ENCODE measurements at places on chromosomes 5 and 9.

DNA sequence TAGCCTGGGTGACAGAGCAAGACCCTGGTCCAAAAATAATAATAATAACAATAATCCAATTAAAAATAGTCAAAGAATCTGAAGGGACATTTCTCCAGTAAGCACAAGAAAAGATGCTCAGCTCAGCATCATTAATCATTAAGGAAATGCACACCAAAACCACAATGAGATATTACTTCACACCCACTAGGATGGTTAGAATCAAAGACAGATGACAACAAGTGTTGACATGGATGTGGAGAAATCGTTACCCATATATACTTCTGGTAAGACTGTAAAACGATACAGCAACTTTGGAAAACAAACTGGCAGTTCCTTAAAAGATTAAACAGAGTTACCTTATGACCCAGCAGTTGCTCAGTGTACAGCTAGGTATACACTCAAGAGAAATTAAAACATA lies 5.3 kb upstream of the FANCG start:
- no peak for DNase-seq

GRCh38 chr5:31853398-31854135 lies 214.6 kb downstream of the PDZD2 start:
- DNase-seq = no peak

DNA sequence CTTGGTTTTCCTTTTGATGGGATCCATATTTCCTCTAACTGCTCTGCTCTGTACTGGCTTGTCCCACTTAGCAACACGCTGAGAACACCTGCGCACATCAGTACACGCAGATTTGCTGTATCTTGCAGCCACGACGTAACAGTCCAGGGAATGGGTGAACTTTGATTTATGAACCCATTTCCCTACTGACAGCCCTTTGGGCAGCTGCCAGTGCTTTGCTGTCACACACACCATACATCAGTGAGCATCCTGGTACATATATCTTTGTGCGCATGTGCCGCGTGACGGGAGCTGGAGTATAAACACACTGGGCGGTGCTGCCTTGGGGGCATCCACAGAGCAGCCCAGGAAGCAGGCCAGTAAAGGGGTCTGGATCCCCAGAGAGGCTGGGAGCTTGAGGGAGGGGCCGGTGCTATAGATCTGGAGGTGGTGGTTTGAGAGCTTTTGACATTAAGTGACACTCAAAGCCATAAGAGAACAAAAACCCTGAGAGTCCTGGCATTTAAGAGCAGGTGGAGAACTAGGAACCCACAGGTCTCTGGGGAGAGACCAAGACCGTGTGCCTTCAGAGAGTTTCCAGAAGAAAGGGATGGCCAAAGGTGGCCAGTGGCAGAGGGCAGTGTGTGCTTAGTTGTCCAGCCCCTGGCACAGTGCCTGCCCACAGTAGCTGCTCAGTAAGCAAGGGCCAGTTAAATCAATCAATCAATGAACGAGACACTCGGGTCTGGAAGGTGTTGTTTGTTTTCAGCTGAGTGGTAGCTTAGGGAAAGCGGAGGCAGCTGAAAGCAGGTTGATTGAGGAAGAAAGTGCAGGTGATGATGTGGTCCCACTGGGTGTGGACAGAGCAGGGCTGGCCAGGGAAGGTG lies 53.7 kb downstream of the LMX1B start:
- no peak for DNase-seq

- no peak for DNase-seq
These were observed 35.2 kb upstream of the PIK3R1 start for GRCh38 chr5:68180121-68181038.

GRCh38 chr9:127878001-127878651 lies 651 bp upstream of the AK1 start:
- DNase-seq = no peak

GRCh38 chr9:18544456-18544855 lies 70.5 kb downstream of the ADAMTSL1 start:
- no peak for DNase-seq

DNA sequence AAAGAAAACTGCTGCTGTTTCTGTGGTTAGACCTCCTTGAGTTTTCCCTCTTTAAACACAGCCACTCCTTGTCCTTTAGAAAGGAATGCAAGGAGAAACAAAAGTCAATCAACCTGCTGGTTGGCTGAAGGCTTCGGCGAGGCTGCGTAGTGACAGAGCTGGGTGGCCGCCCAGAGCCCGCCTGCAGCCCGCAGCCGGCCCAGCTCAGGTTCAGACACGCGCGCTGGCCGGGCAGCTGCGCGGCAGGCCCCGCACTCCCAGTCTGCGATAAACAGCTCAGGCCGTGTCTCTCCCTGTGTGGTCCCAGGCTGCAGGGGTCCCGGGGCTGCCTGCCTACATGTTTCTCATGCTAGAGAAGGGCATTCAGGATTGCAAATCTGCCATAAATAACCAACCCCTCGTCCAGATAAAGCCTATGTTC lies 115.4 kb downstream of the HSD17B3 start:
- no peak for DNase-seq

DNA sequence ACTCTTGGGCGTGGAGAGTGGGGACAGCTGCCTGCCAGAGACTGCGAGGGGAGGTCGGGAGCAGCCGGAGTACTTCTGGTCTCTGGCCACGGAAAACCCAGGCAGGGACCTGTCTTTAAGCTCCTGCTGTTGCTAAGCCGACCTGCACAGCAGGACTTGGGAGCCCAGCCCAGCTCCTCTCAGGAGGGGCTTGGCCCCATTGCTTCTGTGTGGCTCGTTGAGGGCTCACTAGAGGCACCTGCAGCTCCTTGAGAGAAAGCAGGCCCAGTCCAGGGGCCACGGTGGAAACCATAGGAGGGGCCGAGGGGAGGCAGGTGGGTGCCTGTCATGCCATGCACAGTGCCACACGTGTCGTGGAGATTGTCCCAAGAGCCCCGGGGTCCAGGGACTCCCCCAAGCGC lies 3.3 kb upstream of the LCN2 start:
- no peak for DNase-seq

- no peak for DNase-seq
These were observed 203.1 kb upstream of the ARRDC3 start for GRCh38 chr5:91586232-91586631.

All from stimulated activated CD8-positive, alpha-beta memory T cell treated with anti-CD3 and anti-CD28 coated beads, Interleukin-2, amount 100 ng/mL, for 1 hour (primary cell).